Ureter (tissue), 1 donor: ENCODE measurements at places on chromosomes 3 and 15. TPM values are rescaled to one million over a fixed set of nuclear protein-coding genes. Genes with fewer than 3 reads are reported as not detected.

DNA sequence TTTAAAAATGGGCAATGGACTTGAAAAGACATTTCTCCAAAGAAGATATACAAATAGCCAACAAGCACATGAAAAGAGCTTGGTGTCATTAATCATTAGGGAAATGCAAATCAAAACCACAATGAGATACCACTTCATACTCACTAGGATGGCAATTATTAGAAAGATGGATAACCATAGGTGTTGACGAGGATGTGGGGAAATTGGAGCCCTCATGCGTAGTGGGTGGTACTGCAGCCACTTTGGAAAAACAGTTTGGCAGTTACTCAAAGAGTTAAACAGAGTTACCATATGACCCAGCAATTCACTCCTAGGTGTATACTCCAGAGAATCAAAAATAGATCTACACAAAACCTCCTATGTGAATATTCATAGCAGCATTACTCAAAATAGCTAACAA is 27.4 kb downstream of the RPLP1 start:
- DNase-seq, result no peak

DNA sequence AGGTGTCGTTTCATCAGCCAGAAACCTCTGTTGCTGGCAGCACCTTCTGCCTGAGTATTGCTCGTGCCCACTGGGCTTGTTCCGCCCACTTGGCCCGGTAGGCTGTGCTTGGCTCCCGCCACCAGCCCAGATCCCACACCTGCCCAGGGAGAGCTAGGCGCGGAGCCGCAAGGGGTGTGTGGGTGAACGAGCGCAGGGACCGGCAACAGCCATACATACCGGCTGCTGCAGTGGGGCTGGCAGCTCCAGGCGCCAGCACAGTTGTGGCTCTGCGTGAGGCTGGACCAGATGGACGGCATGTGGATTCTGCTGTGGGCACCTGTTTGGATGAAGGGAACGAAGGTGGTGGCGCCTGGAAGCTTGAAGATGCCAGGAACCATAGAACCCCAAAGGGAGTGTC is 331.5 kb upstream of the MCTP2 start:
- DNase-seq, result no peak

SLC2A2 gene
- not detected for total RNA-seq

GP5 gene
- total RNA-seq, result 0.21 TPM

WDR93 gene
- 0.68 TPM for total RNA-seq
